HuH-7 (cell line): ENCODE measurements at places on chromosomes 4 and X.
A peak's percentile ranks its signal among the peaks of the same experiment; 100 is the strongest.

DNA sequence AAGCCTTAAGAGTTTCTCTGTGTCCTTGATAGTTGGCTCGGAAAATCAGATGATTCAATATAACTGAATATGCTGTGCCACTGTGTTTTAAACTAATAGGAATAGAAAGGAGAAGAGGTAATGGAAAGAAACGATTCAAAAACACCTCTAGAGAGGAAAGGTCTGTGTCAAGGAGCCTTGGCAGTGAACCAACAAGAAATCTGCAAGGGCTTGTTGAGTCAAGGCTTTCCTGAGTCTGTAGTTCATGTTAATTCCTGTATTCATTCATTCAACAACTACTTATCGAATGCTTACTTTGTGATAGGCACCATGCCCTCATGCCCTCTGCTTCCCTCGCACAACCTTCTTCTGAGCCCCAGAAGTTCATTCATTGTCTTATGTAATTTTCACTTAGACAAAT lies 336.0 kb downstream of the PDHA2 start:
- no peak for DNase-seq

DNA sequence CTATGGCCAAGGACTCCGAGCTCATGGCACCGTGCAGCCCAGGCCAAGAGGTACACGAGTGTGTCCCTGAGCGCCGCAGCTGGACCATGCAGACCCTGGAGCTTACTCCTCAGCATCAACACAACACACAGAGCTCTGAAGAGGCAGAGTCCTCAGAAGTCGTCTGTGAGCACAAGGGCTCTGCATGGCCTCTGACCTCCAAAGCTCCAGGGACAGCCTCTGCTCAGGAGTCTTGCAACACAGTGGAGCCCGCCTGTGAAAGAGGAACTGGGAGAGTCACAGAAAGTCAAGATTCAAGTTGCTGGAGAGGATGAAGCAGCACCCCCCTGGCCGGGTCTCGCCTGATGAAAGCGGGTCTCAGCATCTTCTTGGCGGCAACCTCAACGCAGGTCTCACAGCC lies 2.9 kb downstream of the LRPAP1 start:
- DNase-seq = peak; percentile 44

DNA sequence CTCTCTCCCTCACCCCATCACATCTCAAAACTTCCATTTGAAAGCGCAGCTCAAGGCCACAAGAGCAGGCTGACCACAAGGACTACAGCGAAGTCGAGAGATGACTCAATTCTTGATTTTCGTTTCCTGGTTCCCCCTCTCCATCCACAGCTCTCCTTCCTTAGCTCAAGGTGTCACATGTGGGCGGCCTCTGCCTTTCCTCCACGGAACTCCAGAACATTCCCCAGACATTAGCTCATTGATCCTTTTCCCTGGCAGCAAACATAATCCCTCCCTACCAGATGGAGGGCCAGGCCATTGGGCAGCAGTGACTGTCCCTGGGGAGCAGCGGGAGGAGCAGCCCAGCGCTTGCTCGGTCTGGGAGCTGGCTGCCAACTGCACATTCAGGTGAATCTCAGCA lies 56.3 kb downstream of the CCDC149 start:
- DNase-seq = no peak

DNA sequence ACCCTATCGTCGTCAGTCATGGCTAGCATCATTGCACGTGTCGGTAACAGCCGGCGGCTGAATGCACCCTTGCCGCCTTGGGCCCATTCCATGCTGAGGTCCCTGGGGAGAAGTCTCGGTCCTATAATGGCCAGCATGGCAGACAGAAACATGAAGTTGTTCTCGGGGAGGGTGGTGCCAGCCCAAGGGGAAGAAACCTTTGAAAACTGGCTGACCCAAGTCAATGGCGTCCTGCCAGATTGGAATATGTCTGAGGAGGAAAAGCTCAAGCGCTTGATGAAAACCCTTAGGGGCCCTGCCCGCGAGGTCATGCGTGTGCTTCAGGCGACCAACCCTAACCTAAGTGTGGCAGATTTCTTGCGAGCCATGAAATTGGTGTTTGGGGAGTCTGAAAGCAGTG lies 1.6 kb downstream of the ZCCHC12 start:
- no peak for DNase-seq

DNA sequence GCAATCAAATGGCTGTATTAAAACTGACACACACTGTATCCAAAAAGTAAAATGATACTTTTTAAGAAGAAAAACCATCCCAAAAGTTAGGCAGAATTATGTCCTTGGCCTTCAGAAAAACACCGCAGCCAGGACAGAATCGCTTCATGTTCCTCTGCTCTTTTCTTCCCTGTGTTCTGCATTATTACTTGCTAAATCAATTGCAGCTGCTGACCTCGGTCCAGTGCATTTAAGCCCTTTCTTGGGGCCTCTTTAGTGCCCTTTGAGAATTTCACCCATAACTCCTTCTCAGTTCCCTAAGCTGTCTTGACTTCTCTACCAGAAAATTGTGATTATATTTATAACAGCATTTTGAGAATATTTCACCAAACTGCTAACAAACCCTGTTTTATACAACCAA lies 696.9 kb downstream of the PCDH7 start:
- DNase-seq = no peak

- no peak for DNase-seq
These were observed 2506.6 kb downstream of the ARAP2 start for GRCh38 chr4:33737726-33738125.

GRCh38 chrX:105150557-105150956 lies 69.9 kb downstream of the TEX13A start:
- no peak for DNase-seq

DNA sequence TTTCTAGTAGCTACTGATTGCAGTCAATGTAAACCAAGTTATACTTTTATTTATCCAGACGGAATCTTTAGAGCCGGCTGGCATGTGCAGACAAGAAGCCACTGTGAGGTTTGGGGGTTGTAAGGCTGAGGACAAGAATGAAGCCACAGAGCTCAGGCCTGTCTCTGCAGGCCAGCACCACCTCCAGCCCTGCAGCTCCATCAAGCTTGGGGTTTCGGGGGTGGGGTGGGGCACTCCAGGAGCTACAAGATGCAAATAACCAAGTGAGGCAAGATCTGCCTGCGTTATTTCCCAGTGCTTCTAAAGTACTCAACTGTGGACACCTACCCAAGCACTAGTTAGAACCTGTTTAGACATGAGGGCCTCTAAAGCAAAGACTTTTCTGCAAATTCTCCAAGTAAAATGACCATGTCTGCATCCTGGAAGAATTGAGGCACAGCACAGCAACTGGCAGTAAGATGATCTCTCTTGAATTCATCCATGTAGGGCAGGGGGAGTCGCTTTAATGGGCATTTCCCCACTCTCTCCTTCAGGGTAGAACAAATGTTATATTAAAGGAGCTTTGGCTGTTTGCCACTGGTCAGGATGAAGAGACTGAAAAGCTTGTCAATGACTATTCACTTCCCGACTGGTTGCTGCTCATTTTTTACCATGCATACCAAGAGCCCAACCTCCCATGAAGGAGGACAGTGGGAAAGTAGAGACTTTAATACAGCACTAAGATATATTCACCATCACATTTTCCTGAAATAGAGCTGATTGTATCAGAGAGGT lies 222.5 kb downstream of the MGST2 start:
- DNase-seq = no peak

DNA sequence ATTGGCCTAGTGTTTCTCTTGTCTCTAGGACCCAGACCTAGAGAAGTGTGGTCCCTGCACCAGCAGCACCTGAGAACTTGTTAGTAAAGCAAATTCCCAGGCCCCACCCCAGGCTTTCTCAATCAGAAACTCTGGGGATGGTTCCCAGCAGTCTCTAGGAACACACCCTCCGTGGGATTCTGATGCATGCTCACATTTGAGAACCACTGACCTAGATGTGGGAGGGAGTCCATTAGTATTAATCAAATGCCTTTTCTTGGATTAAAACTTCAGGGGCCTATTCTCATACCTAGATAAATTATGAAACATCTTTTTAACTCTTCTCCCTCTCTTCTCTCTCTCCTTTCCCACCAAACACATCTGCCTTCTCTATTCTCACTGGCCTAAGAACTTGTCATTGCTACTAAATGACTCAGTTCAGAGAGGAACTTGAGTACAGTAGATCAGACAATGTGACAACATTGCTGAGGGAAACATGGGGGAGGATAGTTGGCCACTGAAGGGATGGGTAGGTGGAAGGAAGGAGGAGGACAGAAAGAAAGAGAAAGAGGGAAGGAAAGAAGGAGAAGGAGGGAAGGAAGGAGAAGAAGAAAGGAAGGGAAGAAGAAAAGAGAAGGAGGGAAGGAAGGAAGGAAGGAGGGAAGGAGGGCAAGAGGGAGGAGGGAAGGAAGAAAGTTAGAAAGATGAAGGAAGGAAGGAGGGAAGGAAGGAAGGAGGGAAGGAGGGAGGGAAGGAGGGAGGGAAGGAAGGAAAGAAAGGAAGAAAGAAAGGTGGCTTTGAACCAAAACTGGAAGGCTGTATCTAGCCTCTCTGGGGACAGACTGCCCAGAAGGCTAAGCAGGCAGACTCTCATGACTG lies 132.7 kb upstream of the MAP3K15 start:
- no peak for DNase-seq

DNA sequence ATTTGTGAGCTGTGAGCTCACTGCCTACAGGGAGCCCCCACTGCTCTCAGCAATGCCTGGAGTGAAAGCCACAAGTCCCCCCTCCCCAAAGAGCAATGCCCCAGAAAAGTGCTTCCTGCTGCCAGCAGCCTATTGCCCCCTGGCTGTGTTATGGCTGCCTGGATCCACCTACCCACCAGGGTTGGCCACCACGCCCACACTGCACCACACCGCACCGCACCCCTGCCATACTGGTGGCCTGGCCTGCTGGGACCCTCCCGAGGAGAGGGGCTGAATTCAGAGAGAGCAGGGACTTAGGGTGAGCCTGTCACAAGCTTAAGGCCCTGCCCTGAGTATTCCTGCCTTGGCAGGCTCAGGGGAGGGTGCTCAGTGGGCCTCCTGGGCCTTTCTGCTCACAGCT lies 4.3 kb downstream of the CFAP99 start:
- no peak for DNase-seq
